ENCODE measurements at places on chromosomes 5 and 9. TPM values are rescaled to one million over a fixed set of nuclear protein-coding genes. Genes with fewer than 3 reads are reported as not detected.

HDHD3 gene
- 11.5 TPM for total RNA-seq

DNA sequence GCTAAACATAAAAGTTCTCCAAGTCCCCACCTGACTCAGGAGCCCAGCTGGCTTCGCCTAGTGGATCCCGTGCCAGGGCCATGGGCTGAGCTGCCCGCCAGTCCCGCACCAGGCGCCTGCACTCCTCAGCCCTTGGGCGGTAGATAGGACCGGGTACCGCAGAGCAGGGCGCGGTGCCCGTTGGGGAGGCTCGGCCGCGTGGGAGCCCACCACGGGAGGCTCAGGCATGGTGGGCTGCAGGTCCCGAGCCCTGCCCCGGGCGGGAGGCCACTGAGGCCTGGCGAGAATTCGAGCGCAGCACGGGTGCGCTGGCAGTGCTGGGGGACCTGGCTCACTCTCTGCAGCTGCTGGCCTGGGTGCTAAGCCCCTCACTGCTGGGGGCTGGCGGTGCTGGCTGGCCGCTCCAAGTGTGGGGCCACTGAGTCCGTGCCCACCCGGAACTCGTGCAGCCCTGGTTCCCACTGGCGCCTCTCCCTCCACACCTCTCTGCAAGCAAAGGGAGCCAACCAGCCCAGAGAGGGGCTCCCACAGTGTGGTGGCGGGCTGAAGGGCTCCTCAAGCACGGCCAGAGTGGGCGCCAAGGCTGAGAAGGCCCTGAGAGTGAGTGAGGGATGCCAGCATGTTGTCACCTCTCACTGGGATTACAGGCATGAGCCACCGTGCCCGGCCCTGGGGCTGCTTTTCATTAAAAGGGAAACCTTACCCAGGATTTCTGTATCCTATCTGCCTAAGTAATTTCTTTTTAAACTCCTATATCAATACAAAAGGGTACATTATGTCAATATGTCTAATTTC is 9.7 kb upstream of the SPZ1 start:
- no peaks in the 10 kb centered on the region for H3K27me3 ChIP-seq
- H3K36me3 ChIP-seq, result no peaks in the 10 kb centered on the region
- H3K4me3 ChIP-seq, result no peak overlapping the region

DNA sequence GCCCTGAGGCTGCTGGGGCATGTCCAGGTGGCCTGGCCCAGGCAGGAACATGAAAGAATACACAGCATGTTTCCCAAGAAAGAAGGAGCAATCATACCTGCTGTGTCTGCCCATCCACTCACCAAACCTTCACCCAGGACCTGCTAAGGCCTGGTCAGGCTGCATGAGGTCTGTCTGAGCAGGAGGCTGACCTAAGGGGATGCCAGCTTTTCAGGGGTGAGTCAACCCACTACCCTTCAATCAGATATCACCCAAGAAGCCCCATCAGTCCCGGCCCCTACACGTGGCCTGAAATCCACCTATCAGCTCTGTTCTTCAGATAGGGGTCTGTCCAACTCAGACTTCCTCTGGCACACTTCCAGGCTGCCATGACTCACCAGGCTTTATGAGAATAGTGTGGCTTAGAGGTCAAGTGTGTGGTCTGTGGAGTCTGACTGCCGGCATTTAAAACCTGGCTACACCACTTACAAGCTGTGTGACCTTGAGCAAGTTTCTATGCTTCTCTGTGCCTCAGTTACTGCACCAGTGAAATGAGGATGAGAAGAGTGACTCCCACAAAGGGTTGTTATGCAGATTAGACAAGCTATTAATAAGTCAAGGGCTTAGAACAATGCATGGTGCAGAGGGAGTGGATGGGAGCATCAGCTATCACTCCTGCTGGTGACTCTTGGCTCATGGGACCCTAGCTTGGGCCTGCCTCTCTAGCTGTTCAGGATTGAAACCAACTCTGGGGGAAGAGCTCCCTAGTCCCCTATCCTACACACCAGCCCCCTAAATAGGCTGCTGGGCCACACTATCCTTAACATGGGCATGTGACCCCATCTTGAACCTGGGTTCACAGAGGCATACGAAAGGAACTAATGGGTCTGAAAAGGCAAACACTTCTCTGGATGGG is 130.3 kb downstream of the PAX5 start:
- H3K36me3 ChIP-seq, result no peaks in the 10 kb centered on the region
- no peak overlapping the region for H3K4me3 ChIP-seq
- H3K27me3 ChIP-seq, result peaks cover 86% of the 10 kb centered on the region
- H3K27ac ChIP-seq, result no peak overlapping the region

DNA sequence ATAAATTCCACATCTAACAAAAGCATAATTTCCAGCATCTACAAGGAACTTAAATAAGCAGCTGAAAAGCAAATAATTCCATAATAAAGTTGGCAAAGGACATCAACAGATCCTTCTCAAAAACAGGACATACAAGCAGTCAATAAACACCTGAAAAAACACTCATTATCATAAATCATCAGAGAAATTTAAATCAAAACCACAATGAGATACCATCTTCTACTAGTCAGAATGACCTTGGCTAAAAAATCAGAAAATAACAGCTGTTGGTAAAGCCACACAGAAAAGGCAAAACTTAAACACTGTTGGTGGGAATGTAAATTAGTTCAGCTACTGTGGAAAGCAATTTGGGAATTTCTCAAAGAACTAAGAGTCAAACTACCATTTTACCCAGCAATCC is 1371.1 kb upstream of the ACO1 start:
- H3K4me3 ChIP-seq, result no peak overlapping the region
- no peaks in the 10 kb centered on the region for H3K4me1 ChIP-seq
- no peak for DNase-seq
- H3K36me3 ChIP-seq, result no peaks in the 10 kb centered on the region
- no peak overlapping the region for H3K27ac ChIP-seq
- H3K27me3 ChIP-seq, result peaks cover 40% of the 10 kb centered on the region

DNA sequence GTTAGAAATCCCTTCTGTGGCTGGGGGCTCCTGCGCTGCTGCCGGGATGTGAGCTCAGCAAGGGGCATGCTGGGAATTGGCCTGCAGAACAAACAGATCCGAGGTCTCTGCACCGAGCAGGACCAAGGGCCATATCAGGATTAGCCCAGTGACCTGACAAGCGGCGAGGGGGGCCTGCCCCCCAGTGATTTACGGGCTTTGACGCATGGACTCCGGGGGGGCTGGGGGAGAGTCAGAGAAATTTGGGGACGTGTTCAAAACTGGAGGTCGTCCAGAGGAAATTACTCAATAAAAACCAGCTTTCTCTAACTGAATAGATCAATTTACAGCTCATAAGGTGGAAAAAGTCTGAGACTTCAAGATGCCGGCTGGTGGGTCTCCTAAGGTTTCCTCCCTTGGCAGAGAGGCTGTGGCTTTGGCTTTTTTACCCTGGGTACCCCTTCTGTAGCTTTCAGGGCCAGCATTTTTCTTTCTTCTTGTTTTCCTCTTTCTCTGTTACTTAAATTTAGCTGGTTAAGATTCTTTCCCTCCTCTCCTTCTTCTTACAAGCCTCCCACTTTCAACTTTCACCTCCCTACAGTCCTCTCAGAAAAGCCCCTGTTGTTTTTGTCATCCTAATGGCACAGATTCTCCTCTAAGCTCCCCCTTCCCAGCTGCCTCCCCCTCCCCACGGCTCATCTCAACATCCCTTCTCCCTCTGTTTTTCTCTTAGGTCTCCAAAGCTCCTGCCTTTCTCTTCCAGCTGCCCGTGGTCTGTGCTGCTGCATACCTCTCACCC is 551.0 kb downstream of the CCDC171 start:
- no peaks in the 10 kb centered on the region for H3K27me3 ChIP-seq
- H3K4me3 ChIP-seq, result no peak overlapping the region
- DNase-seq, result no peak
- no peaks in the 10 kb centered on the region for H3K4me1 ChIP-seq
- H3K36me3 ChIP-seq, result no peaks in the 10 kb centered on the region

DNA sequence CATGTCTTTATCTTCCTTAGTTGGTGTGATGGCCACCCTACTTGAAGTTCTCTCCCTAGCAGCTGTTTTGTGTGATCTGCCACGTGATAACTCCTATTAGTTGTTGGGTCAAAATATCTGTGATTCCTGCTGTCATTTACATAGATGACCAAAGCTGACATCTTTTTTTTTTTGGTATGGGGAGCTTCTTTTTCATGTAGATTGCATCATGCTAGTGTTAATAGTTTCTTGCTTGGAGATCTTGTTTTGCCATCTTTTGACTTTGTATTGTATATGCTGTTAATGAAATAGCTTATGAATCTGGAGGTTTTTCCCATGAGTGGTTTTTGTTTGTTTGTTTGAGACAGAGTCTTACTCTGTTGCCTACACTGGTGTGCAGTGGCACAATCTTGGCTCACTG is 243.8 kb downstream of the KDM4C start:
- peaks cover 12% of the 10 kb centered on the region for H3K4me1 ChIP-seq
- no peak overlapping the region for H3K27ac ChIP-seq
- no peak overlapping the region for H3K4me3 ChIP-seq
- H3K36me3 ChIP-seq, result peaks cover 9% of the 10 kb centered on the region

PTGDS gene
- total RNA-seq, result 1.8 TPM

GRCh38 chr9:127424676-127424999 is 456 bp downstream of the ZNF79 start:
- H3K27ac ChIP-seq, result peak overlapping the region; percentile 98
- peaks cover 22% of the 10 kb centered on the region for H3K36me3 ChIP-seq
- H3K4me1 ChIP-seq, result peaks cover 21% of the 10 kb centered on the region
- H3K27me3 ChIP-seq, result no peaks in the 10 kb centered on the region
- DNase-seq, result no peak

DNA sequence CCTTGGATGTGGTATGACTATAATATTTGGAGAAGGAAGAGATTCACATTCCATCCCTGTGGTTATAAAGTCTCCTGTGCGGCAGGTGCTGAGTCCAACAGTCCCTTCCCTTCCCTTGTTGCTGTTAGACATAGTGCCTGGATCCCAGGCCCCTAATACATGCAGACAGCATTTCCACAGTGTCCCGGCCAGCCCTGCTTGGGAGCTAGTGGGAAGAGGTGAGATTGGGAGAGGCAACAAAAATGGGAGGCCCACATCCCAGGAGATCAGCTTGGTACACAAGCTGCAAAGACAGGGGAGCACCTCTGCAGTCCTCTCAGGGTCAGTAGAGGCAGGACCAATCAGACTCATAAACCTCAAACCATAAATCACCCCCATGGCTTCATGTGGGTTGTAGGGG is 3.3 kb upstream of the NEURL1B start:
- H3K36me3 ChIP-seq, result no peaks in the 10 kb centered on the region
- DNase-seq, result no peak
- H3K4me3 ChIP-seq, result no peak overlapping the region

DNA sequence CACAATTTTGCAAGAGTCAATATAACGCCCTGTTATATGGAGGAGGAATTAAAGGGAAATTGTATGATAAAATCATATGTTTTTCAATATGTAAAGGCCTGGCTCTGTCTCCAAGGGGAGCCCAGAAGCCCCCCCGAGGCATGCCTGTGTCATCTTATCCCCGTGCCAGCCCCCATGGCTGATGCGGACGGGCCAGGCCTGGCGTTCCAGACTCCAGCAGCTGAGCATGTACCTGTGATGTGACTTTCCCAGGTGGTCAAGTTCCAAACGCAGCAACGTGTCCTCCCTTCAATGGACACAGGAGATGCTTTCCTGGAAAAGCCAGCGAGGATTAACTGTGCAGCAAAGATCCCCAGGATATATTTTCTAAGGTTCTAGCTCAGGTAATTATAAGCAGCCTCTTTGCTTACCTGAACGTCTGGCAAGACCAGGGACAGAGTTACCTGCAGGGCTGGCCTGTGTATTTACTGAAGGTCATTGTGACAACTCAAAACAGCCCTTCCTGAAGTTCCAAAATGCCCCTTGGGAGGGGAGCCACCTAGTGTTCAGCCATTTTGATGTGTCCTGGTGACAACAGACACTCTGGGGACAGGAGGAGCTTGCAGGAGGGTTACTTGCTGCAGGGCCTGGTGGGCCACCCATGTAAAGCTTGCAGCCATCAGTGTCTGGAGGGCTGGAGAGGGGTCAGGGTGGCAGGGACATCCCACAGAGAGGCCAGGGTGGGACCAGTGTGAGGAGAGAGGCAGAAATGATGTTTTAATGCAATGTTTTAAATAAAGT is 53.3 kb upstream of the RNU6ATAC start:
- H3K36me3 ChIP-seq, result peaks cover 6% of the 10 kb centered on the region
- H3K27ac ChIP-seq, result no peak overlapping the region
- no peak for DNase-seq
- no peaks in the 10 kb centered on the region for H3K4me1 ChIP-seq
- no peak overlapping the region for H3K4me3 ChIP-seq
- H3K27me3 ChIP-seq, result peaks cover 10% of the 10 kb centered on the region

GRCh38 chr5:74951865-74952264 is 85.7 kb upstream of the FAM169A start:
- no peaks in the 10 kb centered on the region for H3K27me3 ChIP-seq
- no peaks in the 10 kb centered on the region for H3K36me3 ChIP-seq
- H3K4me3 ChIP-seq, result no peak overlapping the region

- peaks cover 7% of the 10 kb centered on the region for H3K4me1 ChIP-seq
- no peak for DNase-seq
- no peak overlapping the region for H3K4me3 ChIP-seq
- H3K27ac ChIP-seq, result no peak overlapping the region
- H3K27me3 ChIP-seq, result peaks cover 22% of the 10 kb centered on the region
Measured at GRCh38 chr9:126952205-126952977, 37.8 kb downstream of the RALGPS1 start.

DNA sequence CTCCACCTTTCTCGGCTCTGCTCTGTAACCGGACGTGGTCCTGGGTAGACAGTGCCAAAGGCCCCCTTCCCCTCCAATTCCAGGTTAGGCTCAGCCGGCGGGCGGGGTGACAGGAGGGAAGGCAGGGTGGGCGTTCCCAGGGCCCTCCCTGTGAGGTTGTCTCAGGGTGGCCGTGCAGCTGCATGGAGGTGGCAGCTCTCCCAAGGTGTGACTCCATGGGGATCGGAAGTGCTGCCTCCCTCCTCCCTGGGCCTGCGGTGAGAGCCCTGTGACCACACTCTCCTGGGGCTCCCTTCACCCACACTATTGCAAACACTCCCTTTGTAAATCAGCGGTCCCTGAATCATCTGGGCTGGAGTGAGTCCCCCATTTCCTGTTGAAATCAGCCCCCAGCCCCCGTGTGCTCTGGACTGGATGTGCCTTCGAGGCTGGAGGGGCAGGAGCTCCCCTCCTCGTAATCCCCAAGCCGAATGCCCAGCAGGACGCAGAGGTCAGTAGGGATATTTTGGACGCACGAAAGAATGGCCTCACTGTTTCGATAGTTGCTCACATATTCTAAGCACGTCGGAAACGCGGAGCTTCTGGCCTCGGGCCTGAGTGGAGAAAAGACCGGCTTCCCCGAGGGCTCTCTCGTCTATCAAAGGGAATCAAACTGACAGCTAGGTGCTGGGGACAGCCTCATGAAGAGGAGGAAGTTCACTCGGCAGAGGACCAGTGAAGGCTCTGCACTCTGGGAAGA is 107.6 kb upstream of the COL5A1 start:
- peaks cover 11% of the 10 kb centered on the region for H3K4me1 ChIP-seq
- peaks cover 5% of the 10 kb centered on the region for H3K36me3 ChIP-seq
- no peak overlapping the region for H3K27ac ChIP-seq
- no peaks in the 10 kb centered on the region for H3K27me3 ChIP-seq

GRCh38 chr9:33506626-33507370 is 17.3 kb upstream of the ANKRD18B start:
- DNase-seq, result peak; percentile 63
- H3K4me1 ChIP-seq, result peaks cover 21% of the 10 kb centered on the region
- peak overlapping the region; percentile 88 for H3K27ac ChIP-seq
- peaks cover 5% of the 10 kb centered on the region for H3K36me3 ChIP-seq
- H3K4me3 ChIP-seq, result peak overlapping the region; percentile 51
